ENCODE measurements at places on chromosomes 12 and 14.

GRCh38 chr12:10018386-10018785, 8.0 kb downstream of the CLEC12B start:
- no peak for DNase-seq

DNA sequence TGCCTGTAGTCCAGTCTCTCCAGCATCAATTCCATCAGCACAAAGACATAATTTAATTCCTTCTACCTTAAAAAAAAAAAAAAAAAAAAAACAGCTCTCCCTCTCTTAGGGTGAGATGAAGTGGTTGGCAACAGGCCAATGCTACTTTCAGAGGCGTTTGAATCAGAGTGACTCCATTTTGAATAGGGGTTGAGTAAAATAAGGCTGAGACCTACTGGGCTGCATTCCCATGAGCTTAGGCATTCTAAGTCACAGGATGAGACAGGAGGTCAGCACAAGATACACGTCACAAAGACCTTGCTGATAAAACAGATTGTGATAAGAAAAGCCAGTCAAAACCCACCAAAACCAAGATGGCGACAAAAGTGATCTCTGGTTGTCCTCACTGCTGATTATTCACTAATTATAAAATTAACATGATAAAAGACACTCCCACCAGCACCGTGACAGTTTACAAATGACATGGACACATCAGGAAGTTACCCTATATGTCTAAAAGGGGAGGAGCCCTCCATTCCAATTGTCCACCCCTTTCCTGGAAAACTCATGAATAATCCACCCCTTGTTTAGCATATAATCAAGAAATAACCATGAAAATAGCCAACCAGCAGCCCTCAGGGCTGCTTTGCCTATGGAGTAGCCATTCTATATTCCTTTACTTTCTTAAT, 6.9 kb upstream of the TCL1B start:
- no peak for DNase-seq

DNA sequence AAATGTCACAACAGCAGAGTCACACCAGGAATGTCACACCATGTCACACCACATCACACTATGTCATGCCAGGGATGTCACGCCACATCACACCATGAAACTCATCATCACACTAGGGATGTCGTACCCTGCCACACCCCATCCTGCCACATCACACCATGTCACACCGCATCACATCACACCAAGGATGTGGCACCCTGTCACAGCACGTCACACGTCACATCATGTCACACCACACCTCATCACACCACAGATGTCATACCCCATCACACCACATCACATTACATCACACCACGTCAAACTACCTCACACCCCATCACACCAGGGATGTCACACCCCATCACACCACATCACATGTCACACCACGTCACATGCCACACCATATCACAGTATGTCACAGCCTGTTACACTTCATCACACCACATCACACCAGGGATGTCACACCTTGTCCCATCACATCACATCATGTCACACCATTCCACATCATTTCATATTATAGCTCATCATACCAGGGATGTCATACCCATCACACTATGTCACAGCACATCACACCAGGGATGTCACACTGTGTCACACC, 90.9 kb downstream of the TMEM121 start:
- no peak for DNase-seq

DNA sequence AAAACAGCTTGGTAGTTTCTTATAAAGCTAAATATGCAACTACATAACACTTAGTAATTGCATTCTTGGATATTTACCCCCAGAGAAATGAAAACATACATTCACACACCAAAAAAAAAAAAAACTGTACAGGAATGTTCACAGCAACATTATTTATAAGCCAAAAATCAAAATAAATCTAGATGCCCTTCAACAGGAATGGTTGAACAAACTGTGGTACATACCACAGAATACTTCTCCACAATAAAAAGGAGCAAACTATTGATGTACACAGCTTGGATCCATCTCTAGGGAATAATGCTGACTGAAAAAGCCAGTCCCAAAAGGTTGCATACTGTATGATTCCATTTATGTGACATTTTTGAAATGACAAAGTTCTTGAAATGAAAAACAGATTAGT, 62.1 kb upstream of the SLC38A4 start:
- DNase-seq = peak; percentile 83

- DNase-seq = no peak
Measured at GRCh38 chr12:54368025-54368708, 3.9 kb upstream of the GPR84 start.

DNA sequence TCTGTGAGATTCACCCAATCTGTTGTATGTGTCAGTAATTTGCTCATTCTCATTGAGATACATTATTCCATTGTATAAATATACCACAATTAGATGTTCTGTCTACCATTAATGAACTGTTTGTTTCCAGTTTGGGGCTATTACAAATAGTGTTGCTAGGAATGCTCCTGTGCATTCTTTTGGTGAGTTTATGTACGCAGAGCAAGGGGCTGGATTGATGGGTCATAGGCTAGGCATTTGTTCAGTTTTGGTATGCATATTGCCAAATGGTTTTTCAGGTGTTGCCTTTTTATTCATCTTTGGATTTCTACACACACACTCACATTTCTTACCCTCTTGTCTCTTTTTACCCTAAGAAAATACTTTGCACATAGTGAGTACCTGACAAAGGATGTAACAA, 93.4 kb downstream of the GPATCH2L start:
- DNase-seq = peak; percentile 28

DNA sequence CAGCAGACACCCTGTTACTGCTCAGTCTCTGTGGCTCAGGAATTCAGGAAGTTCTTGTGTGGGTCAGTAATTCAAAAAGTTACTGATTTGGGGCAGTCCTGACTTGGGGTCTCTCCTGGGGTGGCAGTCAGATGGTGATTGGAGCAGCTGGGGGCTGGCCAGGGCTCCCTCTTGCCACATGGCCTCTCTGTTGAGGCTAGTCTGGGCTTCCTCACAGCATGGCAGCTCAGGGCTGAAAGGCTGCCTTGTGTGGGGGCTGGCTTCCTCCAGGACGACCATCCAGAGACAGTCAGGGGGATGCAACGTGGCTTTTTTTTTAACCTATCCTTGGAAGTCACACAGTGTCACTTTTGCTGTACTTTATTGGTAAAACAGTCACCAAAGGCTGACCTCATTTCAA, 61.3 kb downstream of the CACNA1C start:
- no peak for DNase-seq

- DNase-seq = no peak
Measured at GRCh38 chr14:69249603-69250002, 10.4 kb upstream of the GALNT16 start.

GRCh38 chr12:92908108-92908507, 21.0 kb downstream of the EEA1 start:
- DNase-seq = no peak

DNA sequence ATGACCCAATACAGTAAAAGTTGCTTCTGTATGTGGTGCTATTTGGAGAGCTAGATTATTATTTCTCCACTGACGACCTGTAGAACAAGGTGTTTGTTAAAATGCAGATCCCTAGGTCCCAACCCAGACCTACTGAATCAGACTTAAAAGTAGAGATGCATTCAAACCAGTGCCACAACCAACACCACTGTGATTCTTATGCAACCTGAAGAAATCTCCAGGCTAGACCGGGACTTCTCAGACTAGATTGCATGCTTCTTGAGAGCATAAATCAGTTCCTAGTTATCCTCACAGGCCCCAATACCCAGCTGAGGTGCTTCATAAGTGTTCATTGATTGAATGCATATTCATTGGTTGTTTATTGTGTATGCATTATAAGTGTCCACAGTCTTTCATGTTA, 78.2 kb downstream of the SPTSSA start:
- DNase-seq = no peak

All from AG10803 (cell line).